Stimulated activated CD4-positive, alpha-beta T cell treated with anti-CD3 and anti-CD28 coated beads, Interleukin-4, amount 100 ng/mL, for 48 hours (primary cell): ENCODE measurements at places on chromosomes 12 and 14.

GRCh38 chr12:13045816-13046215 lies 1.6 kb downstream of the FAM234B start:
- DNase-seq, result no peak

- DNase-seq, result no peak
Observed at GRCh38 chr12:29287622-29288021, 93.3 kb downstream of the ERGIC2 start.

DNA sequence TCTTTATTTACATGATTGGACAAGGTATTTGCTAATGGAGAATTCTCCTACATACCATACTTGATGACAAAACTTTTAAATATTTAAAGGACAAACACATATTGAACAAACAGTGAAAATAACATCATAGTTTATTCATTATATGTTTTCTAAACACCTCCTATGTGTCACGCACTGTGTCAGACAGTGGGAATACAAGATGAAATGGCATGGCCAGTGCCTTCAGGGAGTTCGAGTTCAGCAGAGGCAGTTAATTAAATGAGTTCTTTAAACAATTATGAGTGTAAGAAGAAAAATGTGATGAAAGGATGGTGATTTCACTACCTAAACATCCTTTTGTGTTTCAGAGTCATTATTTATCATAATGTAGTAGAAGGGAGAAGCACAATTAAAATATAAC lies 159.8 kb downstream of the KCNH5 start:
- no peak for DNase-seq

- DNase-seq, result no peak
Observed at GRCh38 chr12:120795441-120796178, 70.0 kb downstream of the ACADS start.

DNA sequence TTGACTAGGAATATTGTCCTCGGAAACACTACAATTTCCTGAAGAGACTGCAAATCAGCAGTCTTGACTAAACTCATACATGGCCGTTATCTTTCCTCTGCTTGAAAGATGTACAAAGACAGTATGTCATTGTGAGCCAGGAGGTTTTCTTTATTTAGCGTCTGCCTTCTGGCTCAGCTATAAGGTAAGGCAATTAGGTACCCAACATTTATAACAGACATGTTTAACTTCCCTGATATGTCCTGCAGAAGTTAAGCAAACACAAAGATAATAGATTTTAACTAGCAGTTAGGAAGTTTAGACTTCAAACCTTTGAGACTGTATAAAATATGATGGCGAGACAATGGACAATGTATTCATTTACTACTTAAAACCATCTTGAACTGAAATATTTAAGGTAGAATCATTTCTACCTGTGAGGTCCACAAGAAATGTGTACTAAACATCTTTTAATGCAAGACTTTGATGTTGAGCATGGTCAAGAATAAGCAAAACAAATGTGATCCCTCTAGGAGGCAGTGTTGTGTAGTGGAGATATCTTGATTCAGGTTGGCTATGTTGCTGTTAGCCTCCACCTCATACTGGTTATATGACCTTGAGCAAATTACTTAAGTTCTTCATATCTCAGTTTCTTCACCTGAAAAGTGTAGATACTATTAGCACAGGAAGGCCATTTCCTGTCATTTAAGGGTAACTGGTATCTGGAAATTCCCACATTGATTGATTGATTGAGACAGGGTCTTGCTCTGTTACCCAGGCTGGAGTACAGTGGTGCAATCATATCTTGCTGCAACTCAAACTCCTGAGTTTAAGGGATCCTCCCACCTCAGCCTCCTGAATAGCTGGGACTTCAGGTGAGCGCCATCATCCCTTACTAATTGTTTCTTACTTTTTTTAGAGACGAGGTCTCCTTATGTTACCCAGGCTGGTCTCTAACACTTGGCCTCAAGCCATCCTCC lies 96.3 kb upstream of the EEA1 start:
- no peak for DNase-seq
